ENCODE measurements at places on chromosomes 7 and 10.

- no peak for DNase-seq
These were observed 127.1 kb downstream of the CLEC2L start for GRCh38 chr7:139650429-139651100.

DNA sequence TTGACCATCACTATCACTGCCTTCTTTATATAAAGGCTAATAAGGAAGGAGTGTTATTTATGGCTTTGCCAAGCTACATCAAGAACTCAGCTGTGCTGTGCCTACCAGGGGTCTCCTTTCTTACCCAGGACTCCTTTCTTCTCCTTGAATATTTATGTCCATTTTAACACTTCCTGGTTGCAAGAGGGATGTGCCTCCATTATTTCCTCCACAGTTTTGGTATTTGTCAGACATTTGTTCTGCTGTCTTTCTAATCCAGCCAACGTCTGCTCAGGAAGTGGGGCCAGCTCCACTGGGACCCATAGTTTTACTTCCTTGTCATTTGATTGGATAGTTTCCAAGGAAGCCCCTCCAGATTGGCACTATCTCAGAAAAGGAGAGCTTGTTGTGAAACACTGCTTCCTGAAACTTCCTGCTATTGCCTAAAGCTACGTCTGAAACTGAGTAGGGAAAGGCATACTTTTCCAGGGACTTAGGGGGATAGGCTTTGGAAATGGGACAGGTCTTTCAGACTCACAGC is 6.6 kb upstream of the STRIP2 start:
- no peak for DNase-seq

DNA sequence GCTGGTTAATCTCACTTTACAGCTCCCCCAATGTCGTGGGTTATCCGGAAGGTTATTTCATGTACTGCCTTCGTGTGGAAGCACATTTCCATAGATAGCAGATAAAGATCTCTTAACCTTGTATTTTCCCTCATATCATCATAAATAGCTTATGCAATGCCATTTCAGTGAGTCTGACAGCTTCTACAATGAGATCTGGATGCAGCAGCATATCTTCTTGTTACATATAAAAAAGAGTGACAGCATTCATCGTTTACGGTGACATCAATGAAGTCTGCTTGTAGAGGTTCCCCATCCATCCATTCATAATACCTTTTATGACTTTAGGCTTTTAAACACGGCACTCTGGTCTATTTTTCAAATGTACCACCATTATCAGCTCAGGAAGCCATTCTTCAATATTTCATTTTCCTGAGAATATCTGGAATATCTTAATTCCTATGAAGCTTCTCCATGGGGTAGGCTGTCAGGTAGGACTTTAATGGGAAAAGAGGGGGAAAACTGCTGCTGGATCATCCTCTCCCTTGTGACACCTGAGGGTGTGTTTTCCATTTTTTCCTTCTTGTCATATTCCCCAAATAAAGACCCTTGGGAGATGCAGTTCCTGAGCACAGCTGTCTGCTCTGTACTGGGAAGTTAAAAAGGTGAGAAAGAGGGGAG is 51.9 kb upstream of the CTBP2 start:
- DNase-seq, result no peak

GRCh38 chr10:71633920-71634319 is 85.7 kb downstream of the C10orf105 start:
- DNase-seq, result no peak

DNA sequence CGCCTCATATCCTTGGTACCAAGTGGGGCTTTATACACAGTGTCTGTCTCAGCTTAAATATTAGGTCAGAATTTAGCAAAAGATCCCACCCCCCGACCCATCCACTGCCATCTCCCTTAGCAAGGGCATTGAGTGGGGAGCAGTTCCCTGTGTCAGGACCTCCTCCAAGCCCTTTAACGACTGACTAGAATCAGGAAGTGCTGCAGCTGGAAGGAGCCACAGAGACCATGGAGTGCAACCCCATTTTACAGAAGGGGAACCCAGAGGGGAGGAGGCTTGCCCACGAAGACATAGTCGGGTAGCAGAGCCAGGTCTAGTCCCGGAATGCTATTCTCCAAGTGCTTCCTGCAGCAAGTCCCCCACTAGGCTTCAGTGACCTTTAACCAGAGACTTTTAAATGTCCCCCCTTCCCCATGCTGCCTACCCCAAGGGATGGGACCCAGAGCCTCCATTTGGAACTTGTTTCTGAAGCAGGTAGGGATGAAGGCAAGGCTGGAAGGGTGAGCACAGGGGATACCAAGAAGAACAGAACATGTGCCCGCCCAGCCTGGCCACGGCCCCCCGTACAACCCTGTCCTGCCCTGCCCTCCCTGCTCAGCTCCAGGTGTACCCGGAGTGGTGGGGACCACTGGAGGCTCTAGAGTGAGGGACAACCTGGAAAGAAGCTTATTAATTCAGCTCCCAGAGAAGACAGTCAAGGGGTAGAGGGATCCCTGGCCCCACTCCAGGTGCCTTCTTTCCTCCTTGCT is 41.3 kb downstream of the C10orf105 start:
- no peak for DNase-seq

- DNase-seq, result no peak
These were observed 9.3 kb downstream of the LIPA start for GRCh38 chr10:89242345-89242684.

- DNase-seq, result no peak
These were observed at the start of gene CDH23 for GRCh38 chr10:71396711-71397295. CDH23 (plus strand) TSS chr10:71396920; CDS start chr10:71439832, 42,912 bp downstream.

DNA sequence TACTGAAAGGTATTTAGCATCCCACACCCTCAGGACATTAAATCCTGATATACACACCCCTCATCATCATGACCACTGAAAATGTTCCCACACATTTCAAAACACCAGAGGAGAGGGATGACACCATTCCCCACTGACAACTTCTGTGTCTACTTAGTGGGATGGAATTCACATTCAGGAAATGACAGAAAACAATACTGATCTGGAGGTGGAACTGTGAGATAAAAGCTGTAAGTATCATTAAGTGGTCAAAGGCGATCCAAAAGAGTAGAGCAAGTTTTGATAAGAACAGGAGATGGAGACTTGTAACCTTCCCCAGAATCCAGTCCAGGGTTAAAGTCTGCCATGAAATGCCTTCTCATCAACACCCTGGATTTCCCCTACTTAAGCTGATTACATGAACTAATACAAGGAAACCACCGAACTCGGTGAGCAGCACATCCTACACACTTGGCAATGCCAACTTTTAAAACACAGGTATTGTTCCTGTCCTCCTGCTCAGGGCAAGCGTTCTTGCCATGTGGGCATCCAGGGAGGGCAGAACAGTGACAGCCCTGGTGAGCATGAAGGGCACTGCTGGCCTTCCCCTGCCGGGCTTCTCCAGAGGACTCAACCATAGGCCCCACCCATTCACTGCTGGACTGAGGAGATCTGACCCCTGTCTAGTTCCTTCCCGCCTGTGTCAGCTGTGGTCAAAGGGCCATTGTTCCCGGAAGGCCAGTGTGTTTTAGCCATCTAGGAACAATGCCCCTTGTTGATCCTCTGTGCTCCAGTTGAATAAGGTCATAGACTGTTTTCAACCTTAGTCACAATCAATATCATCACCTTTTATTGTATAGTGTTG is 85.0 kb downstream of the SGMS1 start:
- DNase-seq, result no peak

All from activated CD8-positive, alpha-beta memory T cell treated with anti-CD3 and anti-CD28 coated beads for 48 hours (primary cell).